Breast epithelium (tissue), 4 donors: ENCODE measurements at places on chromosomes 7 and 10. TPM values are rescaled to one million over a fixed set of nuclear protein-coding genes. Genes with fewer than 3 reads are reported as not detected.

- H3K27me3 ChIP-seq = no peaks in the 10 kb centered on the region
- no peaks in the 10 kb centered on the region for H3K36me3 ChIP-seq
- no peaks in the 10 kb centered on the region for H3K4me1 ChIP-seq
- DNase-seq = no peak
- no peak overlapping the region for H3K4me3 ChIP-seq
These were observed 10.5 kb upstream of the LAMB4 start for GRCh38 chr7:108140671-108141070.

DNA sequence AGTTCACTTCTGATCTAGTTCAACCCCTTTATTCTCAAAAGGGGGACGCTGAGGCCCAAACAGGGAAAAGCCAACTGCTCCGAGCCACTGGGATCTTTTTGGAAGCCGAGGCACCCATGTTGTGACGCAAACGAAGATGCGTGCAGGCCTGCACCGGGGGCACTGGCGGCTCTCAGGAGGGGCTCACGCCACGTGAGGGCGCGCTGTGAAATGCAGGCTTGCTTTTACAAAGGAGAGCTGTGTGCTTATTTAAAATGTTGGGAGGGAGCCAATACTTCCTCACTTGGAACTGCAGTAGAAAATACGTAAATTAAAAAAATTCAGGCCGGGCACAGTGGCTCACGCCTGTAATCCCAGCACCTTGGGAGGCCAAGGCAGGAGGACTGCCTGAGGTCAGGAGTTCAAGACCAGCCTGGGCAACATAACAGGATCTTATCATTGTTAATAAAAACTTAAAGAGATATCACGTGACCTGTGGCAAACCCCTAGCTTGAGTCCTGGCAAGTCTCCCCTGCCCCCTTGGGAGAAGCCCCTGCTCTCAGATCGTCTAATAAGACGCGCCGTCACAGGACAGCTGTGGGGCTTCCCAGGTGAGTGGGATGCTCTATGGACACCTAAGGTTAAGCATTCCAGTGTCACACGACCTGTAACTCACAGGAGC lies 16.3 kb downstream of the BRI3 start:
- no peak overlapping the region for H3K27ac ChIP-seq
- no peaks in the 10 kb centered on the region for H3K36me3 ChIP-seq
- H3K27me3 ChIP-seq = no peaks in the 10 kb centered on the region

DNA sequence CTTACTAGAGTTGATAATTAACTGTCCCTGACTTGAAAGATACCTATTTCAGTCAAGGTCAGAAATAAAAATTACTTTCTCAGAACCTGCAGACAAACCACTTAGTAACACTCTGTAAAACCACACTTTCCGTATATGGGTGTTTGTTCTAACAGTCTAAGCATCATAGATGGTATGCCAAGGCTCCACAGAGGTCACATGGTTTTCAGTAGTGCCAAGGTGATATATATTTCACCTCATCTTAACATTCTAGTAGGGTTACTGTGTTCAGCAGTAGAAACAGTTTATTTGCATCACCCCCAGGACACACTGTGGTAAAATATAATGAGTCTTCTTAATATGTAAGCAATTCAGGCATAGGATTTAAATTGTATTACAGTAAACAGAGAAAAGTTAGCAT lies 61.5 kb downstream of the KCND2 start:
- no peaks in the 10 kb centered on the region for H3K4me1 ChIP-seq
- no peaks in the 10 kb centered on the region for H3K27me3 ChIP-seq
- no peak for DNase-seq
- H3K36me3 ChIP-seq = no peaks in the 10 kb centered on the region

- no peaks in the 10 kb centered on the region for H3K27me3 ChIP-seq
- H3K4me1 ChIP-seq = no peaks in the 10 kb centered on the region
- H3K27ac ChIP-seq = no peak overlapping the region
- H3K4me3 ChIP-seq = no peak overlapping the region
- no peaks in the 10 kb centered on the region for H3K36me3 ChIP-seq
These were observed 834.3 kb upstream of the C7orf33 start for GRCh38 chr7:147756300-147756699.

GRCh38 chr7:148914208-148914777 lies 30.2 kb upstream of the EZH2 start:
- H3K4me1 ChIP-seq = no peaks in the 10 kb centered on the region
- no peaks in the 10 kb centered on the region for H3K27me3 ChIP-seq
- no peak overlapping the region for H3K4me3 ChIP-seq

Gene CFAP43
- 0.32 TPM for total RNA-seq
